Left cardiac atrium (tissue), 4 donors: ENCODE measurements at places on chromosomes 6 and 20.

DNA sequence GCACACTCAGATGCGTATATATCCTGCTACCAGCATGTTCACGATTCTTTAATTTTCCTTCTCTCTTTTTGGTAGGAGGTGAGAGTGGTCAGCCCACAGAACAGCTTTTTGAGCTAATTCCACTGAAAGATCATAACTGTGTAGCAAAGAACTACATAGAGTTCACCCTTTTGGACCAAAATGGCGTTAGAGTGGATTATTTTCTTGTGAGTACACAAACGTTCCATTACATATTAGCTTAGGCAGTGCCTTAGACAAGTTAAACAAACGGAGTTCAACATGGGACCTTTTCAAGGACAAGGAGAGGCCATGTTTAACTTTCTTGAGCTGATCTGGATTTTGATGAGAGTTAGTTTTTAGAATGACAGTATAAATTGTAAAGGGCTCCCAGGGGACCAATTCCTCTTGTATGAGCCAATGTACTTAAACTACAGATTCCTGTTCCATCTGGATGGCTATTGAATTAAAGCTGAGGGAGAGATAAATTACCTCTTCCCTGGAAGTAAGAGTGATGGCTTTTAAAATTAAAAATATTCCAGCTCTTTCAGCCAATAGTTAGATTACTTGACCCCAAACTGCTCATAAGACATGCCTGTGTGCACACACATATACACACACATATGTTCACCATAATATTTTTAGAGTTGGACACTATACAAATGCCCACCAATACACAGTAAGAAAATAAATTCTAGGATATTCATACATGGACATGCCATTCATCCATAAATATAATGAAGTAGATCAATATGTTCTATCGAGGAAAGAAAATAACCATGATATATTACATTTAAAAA, 25.6 kb upstream of the ARMH2 start:
- no peak for DNase-seq

- no peak for DNase-seq
Observed at GRCh38 chr6:125031385-125031784, 69.1 kb downstream of the RNF217 start.

DNA sequence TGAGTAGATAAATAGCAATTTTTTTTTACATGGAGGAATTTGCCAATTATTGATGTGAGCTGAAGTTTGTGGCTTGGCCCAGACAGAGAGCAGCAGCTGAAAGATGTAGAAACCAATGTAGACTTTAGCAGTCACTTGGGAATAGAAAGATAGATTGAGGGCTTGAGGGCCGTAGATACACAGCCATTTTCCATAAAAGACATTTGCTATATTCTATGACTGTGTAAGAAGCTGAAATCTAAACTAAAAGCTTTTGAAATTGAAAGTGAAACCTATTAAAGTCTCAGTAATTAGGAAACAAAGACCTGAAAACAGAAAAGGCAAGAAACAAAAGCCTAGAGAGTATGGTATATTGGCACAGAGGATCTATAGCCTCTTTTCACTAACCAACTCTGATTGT, 332.7 kb downstream of the CENPW start:
- no peak for DNase-seq

- DNase-seq = no peak
Observed at GRCh38 chr6:33008944-33009861, at the start of gene HLA-DOA. HLA-DOA (minus strand) TSS chr6:33009591.

GRCh38 chr6:83556871-83557270, 44.5 kb downstream of the PRSS35 start:
- DNase-seq = no peak
